ENCODE measurements at places on chromosomes 16 and 17.

- no peak for DNase-seq
Measured at GRCh38 chr16:89200124-89200849, at the start of gene SLC22A31. SLC22A31 (minus strand) TSS chr16:89200537; CDS start chr16:89200501, 36 bp downstream.

GRCh38 chr17:2282297-2282873 is 21.2 kb downstream of the SMG6 start:
- DNase-seq: peak; percentile 62

GRCh38 chr17:42118545-42118944 is 2.6 kb downstream of the KAT2A start:
- no peak for DNase-seq

DNA sequence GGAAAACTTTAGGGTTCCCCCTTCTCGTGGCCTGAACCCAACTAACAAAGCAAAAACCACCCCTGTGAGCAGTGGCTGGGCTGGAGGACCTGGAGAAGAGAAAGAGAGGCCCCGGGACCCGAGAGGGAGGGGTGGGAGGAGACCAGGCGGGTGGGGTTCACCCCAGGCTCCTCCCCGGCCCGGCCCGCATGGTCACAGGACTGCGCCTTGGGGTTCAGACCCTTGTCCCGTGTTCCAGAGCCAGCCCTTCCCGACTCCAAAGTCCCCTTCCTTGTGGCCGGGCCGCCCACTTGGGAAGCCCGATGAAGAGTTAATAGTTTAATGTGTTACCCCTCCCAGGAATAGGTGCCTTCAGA is 852 bp downstream of the MARVELD3 start:
- no peak for DNase-seq

DNA sequence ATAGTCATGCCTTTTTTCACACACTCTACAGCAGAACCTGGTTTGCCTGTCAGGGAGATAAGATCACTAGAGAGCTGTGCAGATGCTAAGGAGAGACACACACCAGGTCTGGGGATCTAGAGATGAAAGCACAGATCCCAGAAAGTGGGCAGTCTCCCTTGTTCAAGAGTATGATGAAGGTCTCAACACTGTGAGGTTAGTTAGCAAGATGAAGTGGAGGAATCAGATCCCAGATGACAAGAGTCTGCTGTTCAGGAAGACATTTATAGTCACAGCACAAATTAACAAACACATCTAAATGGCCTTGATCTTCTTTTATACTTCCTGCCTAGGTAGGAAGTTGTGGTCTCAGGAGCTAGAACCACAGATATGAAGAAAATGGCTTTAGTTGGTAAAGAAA is 23.4 kb upstream of the SKAP1 start:
- DNase-seq: no peak

DNA sequence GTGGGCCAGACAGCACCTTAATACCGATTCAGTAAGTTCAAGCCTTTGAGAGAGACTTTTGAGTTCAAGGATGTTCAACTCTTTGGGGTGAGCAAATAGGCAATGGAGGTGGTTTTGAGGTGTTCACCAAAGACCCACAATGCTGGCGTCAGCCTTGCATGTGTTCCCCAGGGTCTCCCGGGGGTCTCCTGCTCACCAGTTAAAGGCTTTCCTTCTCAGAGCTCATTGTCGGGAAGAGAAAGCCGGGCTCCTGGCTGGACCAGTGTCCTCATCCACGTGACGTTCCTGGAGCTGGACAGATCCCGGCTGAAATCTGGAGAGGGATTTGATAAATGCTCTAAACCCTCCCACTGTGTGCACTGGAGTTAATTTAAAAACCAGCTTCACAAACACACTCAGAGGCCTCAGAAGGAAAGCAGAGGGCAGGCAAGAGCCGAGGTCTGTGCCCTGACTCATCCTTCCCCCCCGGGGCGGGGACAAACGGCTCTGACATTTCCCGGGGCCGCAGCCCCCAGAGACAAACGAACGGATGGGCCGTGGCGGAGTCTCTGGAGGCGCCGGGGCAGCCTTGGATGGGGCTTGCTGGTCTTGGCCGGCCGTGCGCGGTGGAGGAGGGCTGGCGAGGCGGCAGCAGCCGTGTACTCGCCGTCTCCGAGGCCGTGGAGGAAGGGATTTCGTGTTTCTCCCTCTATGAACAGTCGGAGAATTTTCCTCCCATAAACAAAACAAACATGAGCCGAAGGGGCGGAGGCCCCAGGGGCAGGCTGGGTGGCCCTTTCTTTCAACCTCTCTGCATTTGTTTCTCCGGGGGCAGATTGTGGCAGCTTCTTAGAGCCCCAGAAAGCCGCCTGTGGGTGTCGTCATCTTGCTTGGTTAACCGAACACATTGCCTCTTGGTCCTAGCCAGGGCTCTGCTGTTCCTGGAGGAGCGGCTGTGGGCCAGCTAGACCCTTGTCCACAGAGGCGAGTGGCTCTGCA is 94.2 kb downstream of the NTN1 start:
- DNase-seq: peak; percentile 59

- no peak for DNase-seq
Measured at GRCh38 chr17:43860927-43861622, 14.1 kb downstream of the CD300LG start.

GRCh38 chr17:55140809-55141208 is 124.0 kb upstream of the HLF start:
- peak; percentile 2 for DNase-seq

DNA sequence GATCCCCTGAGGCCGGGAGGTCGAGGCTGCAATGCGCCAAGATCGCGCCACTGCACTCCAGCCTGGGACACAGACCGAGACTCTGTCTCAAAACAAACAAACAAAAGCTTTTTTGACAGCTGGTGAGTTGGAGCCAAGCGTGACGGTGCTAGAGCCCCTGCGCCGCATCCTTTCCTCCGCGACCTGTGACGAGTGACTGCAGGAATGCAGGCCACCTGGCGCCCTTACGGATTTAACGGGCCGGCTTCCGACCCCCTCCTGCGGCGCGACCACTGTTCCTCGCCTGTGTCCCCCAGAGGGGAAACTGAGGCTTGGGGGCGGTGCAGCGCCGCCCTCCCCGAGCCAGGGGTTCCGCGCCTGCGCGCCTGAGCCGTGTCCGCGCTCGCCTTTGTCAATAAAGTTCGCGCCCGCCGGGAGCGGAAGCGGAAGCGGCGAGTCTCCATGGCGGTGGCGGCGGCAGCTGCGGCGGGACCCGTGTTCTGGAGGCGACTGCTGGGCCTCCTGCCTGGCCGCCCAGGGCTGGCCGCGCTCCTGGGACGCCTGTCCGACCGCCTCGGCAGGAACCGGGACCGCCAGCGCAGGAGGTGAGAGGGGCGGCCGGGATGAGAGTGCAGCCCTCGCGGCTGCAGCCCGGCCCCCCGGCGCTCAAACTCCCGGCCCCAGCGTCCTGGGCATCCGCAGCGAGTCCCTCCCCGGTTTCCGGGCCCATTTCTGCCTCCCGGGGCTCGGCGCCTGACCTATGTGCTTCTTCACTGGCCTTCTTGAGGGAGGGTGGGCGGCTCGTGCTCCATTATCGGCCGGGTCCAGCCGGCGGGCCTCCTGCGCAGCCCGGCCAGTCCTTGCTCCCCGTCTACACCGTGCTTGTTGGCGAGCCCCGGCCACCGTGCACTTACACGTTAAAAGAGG is at the start of gene PGS1:
Gene PGS1, plus strand, starts transcription at position 425 of the 906 bp plus-strand sequence. Its CDS starts 17 bp downstream, at position 442.
- peak; percentile 70 for DNase-seq

DNA sequence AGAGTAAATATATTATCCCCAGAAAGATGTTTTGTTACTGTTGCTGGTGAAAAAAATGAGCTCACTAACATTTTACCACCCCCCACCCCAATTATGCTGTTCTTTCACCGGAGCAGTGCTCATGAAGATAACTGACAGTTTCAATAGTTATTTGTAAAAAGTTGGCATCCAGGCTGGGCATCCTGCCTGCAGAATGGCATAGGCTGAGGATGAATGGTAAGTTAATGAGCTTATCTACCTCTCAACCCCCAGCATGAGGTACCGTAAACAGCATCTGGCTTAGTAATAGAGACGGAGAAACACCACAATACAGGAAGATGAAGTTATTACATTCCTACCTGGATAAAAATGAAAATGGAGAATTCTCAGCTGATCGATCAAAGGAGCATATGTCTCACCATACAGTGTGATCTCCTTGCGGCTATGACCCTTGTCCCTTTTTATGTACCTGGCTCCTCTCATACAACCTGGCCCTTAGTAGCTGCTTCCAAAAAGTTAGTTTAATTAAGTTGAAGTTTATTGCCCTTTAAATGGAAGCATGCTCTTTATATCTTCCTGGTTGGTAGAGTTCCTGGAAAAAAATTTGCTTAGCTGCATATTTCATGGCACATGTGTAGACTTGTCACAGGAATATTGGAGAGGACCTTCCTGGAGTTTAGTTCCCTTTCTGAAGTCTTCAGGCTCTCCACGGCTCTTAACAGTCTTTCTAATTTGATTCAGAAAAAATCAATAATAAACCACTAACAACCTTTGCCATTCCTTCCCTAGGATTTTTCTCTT is 61.2 kb upstream of the MPHOSPH6 start:
- DNase-seq: no peak

GRCh38 chr16:5073279-5073629 is 1.6 kb downstream of the ALG1 start:
- DNase-seq: no peak
